CD4-positive, alpha-beta T cell treated with Interleukin-21 for 1 hour (primary cell): ENCODE measurements at places on chromosomes 16 and 17.

DNA sequence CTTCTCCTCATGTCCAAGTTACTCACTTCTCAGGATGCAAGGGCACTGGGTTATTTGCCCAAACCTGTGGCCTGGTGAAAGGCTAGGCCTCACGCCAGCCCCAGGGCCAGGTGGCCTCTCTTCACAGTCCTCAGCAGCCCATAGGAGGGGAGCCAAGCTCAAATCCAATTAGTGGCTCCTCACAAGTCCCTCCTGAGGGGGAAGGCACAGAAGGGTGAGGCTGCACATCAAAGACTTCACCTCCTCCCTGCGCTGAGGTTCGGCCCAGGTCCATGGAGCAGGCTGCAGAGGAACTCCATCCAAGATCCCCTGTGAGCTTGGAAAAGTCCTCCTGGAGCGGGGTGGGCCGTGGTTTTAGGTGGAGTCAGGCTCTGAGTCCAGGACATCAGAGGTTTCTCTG lies 320.0 kb downstream of the FOXL1 start:
- no peak for DNase-seq

DNA sequence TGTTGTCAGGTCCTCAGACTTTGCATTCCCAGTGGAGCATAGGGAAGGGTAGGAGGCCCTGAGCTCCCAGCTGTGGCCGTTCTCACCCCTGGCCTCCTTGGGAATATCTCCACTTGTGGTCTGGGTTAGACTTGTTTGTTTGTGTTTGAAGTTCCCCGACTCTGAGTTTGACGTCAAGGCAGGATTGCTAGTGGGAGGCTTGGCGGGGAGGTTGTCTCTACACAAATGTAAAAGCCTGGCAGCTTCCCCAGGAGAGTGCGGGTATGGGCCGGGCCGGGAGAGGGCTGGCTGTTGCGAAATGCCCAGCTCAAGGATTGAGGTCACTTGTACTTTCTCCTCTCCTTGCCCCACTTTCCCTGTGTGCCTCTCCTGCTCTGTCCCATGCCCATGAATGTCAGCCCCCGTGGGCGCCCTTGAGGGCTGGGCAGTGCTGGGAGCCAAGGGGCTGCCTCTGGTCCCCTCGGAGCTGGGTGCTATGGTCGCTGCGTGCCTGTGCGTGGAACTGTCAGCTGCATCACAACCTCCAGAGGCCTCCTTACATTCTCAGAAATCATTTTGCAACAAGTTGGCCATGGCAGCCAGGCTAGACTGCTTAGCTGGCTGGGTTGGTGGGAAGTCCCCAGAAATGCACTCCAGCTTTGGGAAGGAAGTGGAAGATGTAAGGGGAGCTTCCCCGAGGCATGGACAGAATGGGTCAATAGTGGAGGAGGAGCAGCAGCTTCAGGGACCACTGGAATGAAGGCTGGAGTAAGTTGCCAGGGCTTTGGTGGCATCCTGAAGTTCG lies 84.3 kb downstream of the KSR1 start:
- DNase-seq: no peak

DNA sequence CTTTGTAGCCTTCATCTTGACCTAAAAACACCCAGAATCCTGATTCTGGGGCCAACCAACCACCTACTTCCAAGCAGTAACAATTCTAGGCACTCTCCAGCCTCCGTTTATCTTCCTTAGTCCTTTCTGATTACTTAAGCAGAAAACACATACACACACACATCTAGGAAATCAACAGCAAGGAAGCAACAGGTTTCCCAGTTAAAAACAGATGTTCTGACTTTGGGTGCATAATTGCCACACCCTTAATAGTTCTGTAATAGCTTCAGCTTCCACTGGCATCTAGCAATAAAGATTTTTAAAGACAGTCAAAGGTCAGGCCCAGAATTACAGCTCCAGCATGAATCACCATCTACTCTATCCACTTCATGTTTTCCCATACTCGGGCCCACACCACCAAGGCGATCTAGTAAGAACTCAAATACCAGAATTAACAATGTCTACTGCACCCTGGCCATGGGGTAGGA lies 2.6 kb downstream of the ARHGAP17 start:
- no peak for DNase-seq

DNA sequence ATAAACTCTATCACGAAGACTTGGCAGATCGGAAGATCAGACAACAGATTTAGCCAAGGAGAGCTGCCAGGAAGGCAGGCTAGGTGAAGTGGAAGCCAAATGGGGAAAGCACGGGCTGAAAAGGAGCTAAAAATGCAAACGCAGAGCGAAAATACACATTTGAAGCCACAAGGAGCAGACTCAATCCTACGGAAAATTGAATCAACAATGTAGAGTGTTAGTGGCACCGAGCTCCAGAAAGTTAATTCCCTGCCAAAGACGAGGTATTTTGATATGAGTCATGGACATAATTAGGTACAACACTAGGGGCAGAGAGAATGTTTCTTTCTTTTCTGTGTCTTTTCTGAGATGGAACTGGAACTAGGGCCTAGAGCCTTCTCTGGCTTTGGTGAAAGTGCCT lies 20.7 kb downstream of the GSG1L start:
- DNase-seq: no peak

DNA sequence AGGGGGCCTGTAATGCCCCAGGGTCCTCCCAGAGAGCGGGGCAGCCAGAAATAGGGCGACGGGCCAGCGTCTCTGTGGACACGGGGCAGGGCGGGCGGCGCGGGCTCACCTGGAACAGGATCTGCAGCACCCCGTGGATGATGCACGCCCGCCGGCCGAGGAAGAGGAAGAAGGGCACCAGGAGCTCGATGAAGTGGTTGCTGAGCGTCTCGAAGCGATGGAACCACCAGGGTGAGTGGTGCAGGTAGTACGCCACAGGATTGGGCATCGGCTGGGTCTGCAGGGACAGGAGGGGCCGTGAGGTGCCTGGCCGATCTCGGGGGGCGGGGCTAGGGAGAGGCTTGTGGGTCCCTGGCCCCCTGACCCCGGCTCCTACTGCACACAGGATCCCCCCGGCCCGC lies 78.9 kb upstream of the GNG13 start:
- no peak for DNase-seq

GRCh38 chr17:12485361-12485906 lies 180.3 kb upstream of the MYOCD start:
- DNase-seq: no peak

GRCh38 chr17:27577121-27577761 lies 53.7 kb upstream of the LGALS9 start:
- DNase-seq: no peak

GRCh38 chr16:15653227-15653626 lies 3.2 kb downstream of the NDE1 start:
- no peak for DNase-seq

DNA sequence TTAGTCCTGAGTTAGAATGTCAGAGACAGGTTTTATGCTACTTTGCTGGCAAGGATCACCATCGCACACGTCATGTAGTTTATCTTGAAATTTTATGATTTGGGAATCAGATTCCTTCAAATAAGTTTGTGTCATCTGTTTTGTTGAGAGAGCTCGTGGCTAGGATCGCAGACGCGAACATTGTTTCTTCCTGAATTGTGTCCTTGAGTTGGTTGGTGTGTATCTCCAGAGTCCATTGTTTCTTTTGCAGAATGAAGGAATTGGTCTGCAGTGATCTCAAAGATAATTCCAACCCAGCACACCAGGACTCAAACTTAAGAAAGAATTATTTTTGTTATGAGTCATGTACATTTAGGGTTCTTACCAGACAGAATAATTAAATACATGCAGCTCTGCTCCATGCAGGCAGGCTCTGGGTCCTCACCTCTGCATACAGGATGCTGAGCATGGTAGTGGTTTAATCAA lies 51.6 kb downstream of the PRKCA start:
- DNase-seq: no peak

- peak; percentile 45 for DNase-seq
Observed at GRCh38 chr17:35372846-35373533, 431 bp downstream of the SLFN11 start.

GRCh38 chr17:82236142-82236971 lies 7.5 kb downstream of the SLC16A3 start:
- peak; percentile 76 for DNase-seq

DNA sequence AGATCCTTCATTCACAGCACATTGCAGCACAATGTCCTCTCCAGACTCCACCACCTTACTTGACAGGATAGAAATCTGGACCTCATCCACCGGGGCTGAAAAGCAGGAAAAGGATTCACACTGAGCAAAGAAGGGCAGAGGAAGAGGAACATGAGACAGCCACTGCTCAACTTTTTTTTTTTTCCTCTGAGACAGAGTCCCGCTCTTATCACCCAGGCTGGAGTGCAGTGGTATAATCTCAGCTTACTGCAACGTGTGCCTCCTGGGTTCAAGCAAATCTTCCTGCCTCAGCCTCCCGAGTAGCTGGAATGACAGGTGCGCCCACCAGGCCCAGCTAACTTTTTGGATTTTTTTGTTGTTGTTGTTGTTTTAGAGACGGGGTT lies 34.4 kb downstream of the PECAM1 start:
- DNase-seq: no peak

DNA sequence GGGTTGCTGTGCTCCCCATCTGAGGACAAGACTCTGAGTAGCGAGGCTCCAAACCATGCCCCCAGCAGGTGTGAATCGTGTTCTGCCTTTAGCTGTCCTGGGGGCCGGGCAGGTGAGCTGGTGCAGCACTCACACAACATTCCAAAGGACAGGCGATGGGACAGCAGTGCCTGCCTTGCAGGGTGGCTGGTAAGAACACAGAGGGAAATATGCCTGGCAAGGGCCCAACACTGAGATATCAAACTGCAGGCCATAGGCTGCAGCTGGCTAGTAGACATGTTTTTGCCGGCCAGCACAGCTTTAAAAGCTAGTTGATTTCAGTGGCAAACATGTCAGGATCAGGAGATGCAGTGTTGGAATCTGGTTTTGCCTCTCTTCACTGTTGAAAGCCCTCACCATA lies 23.6 kb downstream of the CLEC16A start:
- no peak for DNase-seq

- no peak for DNase-seq
Observed at GRCh38 chr16:80081846-80082245, 458.9 kb upstream of the DYNLRB2 start.

- DNase-seq: peak; percentile 54
Observed at GRCh38 chr16:50721549-50722404, 20.1 kb upstream of the CYLD start.

DNA sequence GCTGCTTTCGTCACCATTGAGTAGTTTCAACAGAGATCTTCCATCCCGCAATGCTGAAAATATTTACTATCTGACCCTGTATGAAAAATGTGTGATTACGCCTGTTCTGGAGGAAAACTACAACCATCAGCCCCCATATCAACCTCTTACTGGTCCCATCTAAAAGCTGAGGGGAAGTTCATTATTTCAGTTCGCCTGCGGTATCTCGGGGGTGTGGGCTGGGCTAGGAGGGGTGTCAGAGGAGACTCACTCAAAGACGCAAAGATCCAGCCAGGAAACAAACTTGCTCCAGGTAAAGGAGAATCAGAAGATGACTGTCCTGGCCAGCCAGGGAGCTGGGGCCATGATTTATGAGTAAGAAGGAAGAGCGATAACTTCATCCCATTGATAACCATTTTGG lies 13.7 kb downstream of the CACNG1 start:
- DNase-seq: no peak

- DNase-seq: no peak
Observed at GRCh38 chr16:65249768-65250167, 127.9 kb upstream of the CDH11 start.

- no peak for DNase-seq
Observed at GRCh38 chr16:73113336-73113735, 65.4 kb upstream of the ZFHX3 start.

- no peak for DNase-seq
Observed at GRCh38 chr17:34606763-34607162, 27.4 kb downstream of the TMEM132E start.

- DNase-seq: no peak
Observed at GRCh38 chr16:23398987-23399805, 53.8 kb downstream of the COG7 start.

DNA sequence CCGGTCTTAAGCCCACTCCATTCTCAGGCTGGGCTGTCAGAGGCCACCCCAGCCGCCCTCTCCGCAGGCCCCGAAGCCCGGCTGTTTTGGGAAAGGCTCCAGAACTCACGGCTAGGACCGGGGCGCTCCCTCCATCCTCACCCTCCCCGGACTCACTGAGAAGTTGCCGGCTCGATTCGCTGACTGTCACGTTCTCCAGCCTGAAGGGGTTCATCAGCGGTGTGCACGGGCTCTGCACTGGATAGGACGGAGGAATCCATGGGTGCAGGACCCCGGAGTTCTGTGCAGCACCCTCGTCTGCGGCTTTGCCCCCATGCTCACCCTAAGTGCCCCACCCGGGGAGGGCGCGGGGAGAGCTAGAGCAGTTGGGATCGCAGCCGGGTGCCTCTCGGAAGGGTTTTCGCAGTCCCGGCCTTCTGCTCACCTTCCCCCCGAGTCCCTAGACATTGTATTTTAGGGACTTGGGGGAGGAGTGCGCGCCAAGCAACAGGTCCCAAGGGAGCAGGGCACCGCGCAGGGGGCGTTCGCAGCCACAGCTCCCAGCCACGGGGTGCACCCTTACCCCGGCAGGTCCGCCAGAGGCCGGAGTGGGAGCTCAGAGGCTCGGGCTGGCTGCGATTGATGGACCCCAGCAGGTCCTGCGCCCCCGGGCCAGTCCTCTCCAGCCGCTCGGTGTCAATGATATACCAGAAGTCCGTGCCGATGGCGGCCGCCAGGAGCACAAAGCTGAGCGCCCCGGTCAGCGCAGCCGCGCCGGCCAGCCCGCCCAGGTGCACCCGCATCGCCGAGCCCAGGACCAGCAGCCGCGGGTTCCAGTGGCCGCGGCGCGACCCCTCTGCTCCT lies 1.0 kb downstream of the TMEM114 start:
- DNase-seq: no peak

DNA sequence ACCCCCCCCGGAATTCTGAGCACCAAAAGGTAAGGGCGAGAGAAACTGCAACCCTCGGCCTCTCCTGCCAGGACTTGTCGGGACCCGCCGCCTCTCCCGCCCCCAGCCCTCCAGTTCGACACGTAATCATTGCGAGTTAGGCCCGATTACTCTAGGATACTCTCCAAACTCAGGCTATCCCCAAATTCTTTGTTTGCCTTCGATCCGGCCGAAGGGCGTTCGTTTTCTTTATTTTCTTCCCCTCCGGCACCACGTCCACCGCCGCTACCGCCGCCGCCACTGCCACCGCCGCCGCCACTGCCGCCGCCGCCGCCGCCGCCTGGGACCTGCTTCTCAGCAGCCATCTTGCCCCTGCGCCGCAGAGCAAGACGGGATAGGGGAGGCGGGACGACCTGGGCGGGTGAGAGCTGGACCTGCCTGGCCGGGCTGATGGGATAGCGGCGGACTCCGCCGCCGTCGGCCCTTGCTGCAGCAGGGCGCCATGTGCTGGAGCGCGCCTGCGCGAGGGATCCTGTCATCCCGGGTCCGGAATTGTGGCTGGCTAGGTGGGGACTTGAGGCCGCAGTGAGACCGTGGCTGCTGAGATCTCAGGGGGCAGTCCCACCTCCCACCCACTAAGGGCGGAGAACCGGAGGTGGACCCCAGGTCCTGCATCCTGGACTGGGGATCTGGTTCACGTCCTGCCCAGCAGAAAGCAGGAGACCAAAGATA lies at the start of gene SRP68:
TSS of gene SRP68 (minus strand) at position 370 of the 711 bp plus-strand sequence. CDS start at position 344, 26 bp downstream.
- peak; percentile 88 for DNase-seq

GRCh38 chr17:40666331-40666730 lies 1.4 kb upstream of the KRT222 start:
- no peak for DNase-seq

GRCh38 chr17:18270046-18270931 lies 9.8 kb downstream of the MIEF2 start:
- DNase-seq: no peak
